Activated CD4-positive, CD25-positive, alpha-beta regulatory T cell treated with anti-CD3 and anti-CD28 coated beads, Interleukin-2, amount 50 U/mL, for 24 hours (primary cell): ENCODE measurements at places on chromosomes 11 and 22.

- no peak for ATAC-seq
Measured at GRCh38 chr11:132408877-132409276, 1038.5 kb downstream of the NTM start.

DNA sequence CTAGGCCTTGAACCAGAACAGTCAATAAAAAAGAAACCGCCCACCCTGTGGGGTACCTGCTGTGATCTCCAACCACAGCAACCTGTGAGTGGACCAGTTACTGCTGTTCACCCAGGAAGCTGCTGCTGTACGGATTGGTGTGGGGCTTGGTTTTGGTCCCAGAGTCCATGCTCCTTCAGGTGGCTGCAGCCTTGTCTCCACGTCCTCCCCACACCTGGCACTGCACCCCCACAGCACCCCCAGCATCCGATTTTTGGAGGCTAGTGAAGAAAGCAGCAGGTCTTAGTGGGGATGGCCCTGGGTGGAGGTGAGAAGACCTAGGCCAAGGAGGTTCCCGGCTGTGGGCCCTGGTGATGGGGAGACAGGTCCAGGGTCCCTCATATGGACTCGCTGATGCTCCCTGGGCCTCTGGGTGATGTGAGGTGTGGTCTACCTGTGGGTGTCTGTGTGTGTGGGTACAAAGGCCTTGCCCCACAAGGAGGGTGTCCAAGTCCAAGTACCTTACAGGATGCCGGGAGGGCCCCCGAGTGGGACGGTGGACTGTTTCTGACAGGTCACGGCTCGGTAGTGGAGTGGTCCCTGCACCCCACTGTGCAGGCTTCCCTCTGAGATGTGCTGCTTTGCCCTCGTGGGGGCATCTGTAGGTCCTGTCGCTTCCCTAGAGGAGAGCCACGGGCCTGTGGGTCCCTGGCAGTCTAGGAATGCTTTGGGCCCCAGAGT, 283.4 kb downstream of the TBC1D22A start:
- ATAC-seq, result no peak

DNA sequence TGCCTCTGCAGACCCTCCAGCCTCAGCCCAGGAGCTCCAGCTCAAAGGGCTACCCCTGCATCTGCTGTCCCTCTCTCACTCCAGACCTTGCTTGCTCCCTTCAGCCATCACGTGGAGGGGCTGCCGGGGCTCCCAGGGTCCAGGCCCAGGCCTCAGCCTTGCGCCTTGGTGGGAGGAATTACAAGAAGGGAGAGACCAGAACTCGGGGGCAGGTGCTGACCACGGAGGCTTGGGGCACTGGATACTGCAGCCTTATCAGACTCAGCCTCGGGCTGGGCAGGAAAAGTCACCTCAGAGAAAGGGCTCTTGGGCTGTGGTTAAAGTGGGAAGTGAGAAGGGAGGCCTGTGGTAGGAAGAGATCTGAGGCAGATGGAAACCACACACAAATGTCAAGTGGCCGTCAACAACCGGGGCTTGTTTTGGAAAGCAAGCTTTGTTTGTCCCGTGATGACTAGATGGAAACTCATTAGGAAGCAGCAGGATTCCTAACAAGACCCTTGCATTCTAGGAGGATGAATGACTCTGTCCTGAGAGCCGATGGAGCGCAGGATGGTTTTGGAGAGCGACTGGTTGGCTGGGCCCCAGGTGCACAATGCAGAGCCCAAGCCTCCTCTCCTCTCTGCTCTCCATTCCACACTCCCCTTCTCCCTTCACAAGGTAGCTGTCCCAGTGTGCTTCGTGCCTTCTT, 1321.7 kb downstream of the TBC1D22A start:
- ATAC-seq, result no peak

DNA sequence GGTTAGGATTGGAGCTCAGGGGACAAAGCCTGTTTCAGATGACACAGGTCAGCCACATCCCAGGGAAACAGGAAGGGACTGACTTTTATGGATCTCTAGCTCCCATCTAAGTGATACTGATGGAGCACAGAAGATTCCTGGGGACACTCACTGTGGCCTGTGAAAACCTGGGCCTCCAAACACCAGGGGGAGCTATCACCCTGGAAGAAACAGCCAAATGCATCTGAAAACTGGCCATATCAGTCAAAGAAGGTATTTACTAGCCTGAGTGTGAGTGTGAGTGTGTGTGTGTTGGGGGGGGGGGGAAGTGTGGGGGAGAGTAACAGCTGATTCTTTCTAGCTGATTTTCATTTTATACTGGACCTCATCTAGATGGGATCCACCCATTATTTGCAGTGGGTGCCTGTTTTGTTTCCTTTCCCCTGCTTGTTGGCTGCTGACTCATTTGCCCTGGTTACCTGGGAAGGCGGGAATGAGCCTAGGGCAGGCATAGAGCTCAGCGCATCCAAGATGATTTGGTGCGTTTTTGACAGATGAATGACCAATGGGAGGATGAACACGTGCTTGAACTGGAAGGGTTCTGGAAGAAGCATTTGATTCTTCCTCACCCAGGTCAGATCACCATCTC, 284.0 kb downstream of the KIRREL3 start:
- ATAC-seq, result no peak

- ATAC-seq, result no peak
Measured at GRCh38 chr11:2537896-2538724, 93.3 kb downstream of the KCNQ1 start.

DNA sequence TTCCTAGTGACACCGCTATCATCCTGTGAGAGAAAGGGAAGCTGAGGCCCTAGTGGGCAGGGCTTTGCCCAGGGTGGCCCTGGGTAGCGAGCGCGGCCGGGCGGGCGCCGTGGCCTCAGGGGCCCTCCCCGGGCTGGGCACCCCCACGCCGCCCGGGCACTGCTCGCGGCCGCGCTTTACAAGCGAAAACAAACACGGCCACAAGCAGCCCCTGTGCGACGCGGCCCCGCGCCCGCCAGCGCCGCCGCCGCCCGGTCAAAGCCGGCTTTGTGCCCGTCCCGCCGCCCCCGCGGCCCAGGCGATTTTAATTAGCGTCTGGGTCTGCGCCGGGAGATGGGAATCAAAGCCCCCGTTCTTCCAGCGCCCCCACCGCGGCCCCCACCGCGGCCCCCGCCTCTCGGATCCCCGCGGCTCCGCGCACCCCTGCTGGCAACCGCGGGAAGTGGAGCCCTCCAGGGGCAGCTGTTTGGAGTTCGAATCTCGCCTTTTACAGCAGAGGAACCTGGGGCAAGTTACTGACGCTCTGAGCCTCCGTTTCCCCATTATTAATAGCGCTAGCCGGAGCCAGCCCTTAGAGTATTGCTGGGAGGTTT, 47.9 kb downstream of the CHRDL2 start:
- ATAC-seq, result no peak

DNA sequence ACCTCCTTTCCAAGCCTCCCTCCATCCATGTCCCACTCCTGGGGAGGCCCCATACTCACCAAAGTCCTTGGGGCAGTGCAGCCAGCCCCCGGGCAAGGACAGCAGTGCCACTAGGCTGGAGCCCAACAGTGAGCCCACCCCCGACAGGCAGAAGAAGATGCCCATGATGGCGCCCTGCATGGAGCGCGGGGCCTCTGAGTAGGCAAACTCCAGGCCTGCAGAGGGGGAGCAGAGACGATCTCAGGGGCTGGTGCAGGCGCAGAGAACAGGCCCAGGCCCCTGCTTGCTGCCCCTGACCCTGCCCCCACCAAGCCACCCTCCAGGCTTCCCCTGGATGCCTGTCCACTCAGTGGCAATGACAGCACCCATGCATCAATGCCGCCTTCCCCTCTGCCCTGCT, 13.6 kb downstream of the TMEM132A start:
- no peak for ATAC-seq

DNA sequence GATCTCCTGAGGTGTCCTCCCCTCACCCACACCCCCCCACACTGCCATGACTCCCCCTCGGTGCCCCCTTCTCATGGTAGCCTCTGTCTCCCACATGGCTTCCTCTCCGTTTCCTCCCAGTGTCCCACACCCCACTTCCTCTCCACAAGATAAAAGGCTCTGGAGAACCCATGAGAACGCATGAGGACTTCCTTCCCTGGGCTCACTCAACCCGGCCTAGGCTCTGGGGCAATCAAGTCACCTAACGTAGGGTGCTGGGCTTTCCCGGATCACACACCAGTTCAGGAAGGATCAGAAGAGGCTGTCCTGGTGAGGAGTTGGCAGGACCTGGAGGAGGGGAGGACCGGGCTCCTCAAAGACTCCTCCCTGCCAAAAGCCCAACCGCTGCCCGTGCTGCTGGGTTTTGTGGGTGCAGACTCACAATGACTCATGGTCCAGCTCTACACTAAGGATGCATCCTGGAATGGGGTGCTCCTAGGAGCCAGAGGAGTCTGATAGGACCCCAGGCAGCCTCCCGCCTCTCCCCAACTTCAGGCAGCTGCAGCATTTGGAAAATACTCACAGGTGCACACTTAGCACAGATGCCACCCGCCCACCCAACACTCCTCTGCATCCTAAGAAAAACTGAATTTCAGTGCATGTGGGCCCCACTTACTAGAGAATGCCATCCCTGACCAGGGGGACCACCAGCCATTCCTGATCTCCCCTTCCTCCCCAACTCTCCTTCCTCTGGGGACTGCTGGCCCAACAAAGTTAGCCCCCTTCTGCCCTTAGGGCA, 21.0 kb downstream of the SLC22A12 start:
- no peak for ATAC-seq

DNA sequence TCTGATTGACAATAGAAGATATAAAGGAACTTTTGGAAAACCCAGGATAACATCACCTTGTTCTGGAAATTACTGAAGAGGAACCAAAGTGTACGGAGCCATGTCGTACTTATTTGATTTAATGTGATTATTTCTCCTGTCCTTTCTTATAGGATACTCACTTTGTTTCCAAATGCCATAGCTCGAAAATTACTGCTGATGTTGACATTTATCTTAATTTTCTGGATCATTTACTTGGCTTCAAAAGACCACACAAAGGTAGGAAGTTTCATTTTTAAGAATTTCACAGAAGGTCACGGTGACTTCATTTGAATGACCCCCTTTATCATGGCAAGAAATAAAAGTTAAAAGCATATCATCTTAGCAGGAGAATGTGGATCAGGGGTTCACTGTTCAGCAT, 1.2 kb downstream of the NXPE2 start:
- ATAC-seq, result no peak

- no peak for ATAC-seq
Measured at GRCh38 chr11:113265362-113265761, 49.0 kb upstream of the TTC12 start.

GRCh38 chr11:118436639-118437207, 431 bp downstream of the KMT2A start:
- peak; percentile 6 for ATAC-seq

GRCh38 chr11:76805206-76805913, 22.2 kb downstream of the TSKU start:
- ATAC-seq, result peak; percentile 40

DNA sequence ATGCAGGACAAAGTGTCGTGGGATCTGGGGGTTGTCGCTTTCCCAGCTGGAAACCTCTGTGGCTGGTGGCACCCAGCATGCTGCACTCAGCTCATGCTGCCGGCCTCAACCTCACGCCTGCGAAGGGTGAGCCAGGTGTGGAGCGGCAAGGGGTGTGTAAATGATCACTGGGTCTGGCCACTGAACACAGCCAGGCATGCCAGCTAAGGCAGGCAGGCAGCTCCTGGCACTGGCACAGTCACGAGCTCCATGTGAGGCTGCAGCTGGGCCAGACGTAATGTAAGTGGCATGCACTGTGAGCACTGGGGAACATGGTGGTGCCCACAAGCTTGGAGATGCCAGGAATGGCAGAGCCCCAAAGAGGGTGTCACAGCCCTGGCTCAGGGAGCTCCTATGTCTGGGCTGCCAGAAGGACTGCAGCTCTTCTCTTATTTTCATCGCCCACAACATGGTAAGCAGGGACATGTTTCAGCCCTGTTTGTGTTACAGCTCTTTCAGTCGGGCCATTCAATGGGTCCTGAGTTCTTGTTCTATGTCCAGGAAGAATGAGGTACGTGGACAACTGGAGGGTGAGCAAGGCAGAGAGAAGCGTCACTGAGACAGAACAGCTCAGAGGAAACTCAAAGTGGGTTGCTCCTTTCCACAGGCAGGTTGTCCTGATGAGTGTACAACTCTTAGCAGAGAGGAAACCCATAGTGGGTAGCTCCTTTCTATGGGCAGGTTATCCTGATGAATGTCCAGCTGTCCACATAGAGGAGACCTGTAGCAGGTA, 403.8 kb downstream of the CNTN5 start:
- no peak for ATAC-seq

DNA sequence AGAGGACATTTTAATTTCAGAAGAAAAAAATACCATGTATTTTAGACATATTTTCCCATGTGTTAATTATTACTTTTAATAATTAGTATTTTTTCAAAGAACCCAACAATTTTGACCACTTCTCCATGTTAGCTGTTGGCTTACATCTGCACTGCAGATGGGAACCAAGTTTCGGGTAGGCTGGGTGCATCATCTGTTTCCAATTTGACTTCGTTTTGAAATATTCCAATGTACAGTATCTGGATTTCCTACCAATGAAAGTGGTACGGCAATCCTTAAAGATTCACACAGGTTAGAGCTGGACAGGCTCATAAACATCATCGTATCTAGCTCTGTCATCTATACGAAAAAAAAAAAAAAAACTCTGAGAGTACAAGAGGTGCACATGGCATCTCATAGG, 670.2 kb downstream of the OPCML start:
- no peak for ATAC-seq
